ENCODE measurements at places on chromosomes 16 and 17.

DNA sequence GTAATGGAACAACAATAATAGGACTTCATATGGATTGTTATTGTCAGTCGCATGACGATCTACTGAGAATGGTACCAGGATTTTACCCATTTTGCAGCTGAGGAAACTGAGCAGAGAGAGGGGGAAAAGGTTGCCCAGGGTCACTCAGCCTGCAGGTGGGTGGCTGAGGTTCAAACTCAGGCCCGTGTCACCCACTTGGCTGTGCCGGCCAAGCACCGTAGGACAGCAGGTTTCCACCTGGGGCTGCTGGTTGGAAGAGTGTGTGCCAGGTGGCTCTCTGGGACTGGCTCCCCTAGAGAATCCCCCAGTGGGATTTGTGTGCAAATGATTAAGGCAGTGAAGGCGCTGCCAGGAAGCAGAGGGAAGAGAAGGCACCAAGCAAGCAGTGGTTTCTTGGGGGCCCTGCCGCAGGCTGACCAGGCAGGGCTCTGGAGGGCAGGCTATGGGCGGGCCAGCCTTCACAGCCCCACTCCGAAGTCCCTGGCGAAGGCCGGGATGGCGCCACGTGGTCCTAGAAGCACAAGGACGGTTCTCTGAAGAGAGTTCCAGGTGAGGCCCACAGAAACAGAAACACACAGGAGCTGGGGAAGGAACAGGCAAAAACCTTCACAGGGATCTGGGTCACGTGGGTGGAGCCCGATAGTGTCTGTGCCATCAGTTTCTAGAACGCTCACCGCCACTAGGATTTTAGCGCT lies 163.5 kb downstream of the IRF8 start:
- no peak for DNase-seq

GRCh38 chr17:50715471-50715870 lies 3.9 kb upstream of the LUC7L3 start:
- DNase-seq, result no peak

GRCh38 chr17:16991349-16992009 lies 19.6 kb upstream of the TNFRSF13B start:
- DNase-seq, result peak; percentile 65

DNA sequence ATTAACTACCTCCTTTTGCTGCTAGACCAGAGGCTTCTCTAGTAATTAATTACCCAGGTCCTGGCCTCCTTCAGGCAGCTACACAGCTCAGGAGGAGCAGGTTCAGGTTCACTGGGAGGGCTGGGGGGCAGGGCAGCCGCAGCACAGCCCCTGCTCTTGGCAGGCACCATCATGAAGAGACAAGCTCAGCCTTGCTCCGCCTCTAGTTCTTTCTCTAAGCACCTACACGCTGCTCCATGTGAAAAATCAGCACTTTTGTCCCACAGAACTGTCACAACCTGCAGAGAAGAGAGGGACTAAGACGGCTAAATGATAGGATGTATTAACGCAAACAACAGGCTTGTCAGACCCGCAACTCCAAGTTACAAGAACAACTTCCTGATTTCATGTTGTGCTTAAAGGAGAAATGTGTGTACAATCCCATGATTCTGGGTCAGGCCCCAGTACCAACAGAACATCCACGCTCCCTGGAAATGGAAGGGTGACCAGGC lies 53.4 kb downstream of the GRB2 start:
- no peak for DNase-seq

- DNase-seq, result no peak
These were observed 32.9 kb downstream of the NPLOC4 start for GRCh38 chr17:81603846-81604610.

DNA sequence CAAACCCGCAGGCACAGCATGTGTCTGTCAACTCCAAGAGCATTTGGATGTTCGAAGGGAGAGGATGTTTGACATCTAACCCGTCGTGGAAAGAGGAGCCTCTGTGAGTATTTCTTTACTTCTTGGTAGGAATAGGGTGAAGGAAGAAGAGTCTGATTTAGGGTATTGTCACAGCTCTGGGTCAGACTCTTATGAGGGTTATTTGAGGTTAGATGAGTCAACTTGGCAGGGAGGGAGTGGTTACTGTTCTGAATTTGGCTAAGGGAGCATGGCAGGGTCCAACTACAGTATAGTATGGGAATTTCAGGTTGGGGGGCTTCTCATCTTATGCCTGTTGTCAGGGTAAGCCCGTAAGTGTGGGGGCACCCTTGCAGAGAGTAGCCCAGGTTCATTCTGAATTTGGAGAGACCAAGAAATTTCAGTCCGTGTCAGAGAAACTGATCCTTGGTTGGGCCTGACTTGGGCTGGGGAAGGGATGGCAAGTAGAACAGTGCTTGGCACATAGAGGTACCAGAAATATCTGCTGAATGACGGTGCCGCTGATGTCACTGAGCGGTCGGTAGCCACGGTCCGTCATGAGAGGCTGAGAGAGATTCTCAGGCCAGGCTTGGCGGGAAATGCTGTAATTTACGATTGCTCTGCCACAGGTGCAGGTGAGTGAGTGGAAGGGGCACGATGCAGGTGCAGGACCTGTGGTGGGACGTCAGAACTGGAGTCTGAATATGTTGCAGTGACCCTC lies 43.2 kb downstream of the MYH3 start:
- no peak for DNase-seq

DNA sequence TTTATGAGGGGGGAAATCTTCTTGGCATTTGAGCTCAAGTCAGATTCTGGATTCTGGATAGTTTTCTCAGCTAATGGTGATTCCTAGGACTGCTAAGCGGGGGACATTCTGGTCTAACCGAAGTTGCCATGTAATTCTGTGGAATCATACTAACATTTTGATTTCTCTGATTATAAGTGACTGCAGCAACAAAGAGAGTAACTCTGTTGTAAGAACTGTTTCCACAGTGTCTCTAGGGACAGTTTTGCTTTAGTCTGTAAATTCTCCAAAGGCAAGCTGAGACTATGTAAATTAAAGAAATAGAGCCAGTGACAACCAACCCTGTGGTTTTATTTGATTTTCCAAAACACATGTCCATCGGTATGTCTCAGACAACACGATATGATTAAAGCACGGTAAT lies 286.2 kb downstream of the IRX3 start:
- DNase-seq, result no peak

DNA sequence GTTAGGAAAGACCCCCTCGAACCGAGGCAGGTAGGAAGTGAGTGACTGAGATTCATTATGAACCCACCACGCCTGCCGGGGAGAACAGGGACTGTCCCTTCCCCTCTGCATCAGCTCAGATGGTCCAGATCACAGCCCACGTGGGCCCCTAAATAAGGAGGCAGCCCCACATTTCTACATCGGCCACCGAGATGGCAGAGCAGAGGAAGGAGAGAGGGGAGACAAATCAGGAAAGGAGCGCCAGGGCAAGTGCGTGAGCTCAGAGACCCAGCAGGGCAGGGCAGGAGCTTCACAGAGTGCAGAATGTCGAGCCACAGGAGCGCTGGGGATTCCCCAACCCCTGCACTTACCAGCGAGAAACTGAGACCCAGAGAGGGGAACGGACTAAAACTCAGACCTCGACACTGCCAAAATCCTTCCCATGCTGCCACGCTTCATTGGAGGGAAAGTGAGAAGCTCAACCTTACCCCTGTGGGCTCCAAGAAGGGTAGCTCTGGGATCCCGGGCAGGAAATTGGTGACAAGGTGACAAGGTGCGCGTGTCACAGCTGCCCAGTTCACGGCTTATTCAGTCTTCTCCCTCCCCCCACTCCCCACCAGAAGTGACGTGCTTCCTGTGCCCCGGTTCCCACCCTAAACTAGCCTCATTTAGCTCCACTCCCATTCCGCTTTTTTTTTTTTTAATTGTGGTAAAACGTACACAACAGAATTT lies at the start of gene ICAM2:
ICAM2 (minus strand) TSS at position 578 of the 711 bp plus-strand sequence. CDS start 13,942 bp downstream, outside the sequence.
- no peak for DNase-seq

DNA sequence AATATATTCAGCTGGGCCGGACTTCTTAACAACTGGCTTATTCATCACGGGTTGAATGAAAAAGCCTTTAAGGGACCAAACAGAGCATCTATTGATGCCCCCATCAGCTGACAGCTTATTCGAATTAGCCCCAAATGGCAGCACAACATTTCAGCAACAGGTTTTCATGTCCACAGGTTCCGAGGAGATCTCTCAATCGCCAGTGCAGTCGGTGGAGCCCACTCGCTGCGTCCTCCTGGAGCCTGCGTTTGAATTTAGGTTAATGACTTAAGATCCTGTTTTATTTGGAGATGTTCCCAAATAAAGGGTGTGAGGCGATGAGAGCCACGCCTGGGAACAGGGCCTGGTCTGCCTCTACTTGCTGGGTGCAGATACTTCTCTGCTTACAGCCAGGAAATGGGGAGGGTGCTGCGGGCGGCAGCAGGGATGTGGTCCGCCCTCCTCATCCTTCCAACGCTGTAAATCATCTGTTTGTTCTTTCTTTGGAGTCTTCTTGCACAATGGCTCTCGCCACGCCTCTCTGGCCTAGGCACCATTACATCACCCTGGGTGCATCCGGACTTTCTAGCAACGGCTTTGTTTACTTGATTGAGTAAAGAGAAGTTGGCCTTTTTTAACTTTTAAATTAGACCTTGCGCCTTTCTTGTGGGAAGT lies 22.6 kb downstream of the NDE1 start:
- no peak for DNase-seq

DNA sequence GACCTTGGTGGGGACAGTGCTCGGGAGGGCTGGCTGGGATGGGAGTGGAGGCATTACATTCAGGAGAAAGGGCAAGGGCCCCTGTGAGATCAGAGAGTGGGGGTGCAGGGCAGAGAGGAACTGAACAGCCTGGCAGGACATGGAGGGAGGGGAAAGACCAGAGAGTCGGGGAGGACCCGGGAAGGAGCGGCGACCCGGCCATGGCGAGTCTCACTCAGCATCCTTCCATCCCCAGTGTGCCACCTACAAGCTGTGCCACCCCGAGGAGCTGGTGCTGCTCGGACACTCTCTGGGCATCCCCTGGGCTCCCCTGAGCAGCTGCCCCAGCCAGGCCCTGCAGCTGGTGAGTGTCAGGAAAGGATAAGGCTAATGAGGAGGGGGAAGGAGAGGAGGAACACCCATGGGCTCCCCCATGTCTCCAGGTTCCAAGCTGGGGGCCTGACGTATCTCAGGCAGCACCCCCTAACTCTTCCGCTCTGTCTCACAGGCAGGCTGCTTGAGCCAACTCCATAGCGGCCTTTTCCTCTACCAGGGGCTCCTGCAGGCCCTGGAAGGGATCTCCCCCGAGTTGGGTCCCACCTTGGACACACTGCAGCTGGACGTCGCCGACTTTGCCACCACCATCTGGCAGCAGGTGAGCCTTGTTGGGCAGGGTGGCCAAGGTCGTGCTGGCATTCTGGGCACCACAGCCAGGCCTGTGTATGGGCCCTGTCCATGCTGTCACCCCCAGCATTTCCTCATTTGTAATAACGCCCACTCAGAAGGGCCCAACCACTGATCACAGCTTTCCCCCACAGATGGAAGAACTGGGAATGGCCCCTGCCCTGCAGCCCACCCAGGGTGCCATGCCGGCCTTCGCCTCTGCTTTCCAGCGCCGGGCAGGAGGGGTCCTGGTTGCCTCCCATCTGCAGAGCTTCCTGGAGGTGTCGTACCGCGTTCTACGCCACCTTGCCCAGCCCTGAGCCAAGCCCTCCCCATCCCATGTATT lies 1.1 kb downstream of the CSF3 start:
- DNase-seq, result no peak

DNA sequence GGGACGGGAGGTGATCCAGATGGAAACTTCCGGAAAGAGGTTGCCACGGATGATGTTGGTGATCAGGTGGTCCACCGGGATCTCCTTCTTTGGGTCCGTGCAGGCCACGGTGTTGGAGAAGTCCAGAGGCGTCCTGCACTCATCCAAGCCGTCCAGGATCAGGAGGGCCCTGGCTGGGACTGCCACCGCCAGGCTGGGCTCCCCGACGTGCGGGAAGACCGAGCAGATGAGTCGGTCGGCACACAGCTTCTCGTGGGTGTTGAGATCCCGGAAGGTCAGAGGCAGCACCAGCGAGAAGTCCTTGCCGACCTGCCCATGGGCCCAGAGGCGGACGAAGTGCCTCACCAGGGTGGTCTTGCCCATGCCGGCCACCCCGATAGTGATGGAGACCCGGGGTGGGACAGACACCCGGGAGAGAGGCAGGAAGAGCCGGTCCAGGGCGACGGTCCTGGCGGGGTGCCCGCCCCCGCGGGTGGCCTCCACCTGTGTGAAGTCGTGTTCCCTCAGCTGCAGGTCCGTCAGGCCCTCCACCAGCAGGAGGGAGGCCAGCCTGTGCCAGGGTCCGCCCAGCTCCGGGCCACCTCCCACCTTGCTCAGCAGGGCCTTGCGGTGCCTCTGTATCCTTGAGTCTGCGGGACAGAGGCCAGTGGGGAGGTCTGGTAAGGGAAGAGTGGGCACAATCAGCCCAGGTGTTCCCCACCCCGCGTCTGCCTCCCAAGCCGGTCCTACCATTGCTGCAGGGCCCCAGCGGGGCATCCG lies 12.9 kb downstream of the NLRC3 start:
- DNase-seq, result no peak

All from neuronal stem cell (in vitro differentiated cells).